Stimulated activated CD4-positive, alpha-beta T cell treated with anti-CD3 and anti-CD28 coated beads, Interleukin-2, amount 100 ng/mL, for 48 hours (primary cell): ENCODE measurements at places on chromosomes 16 and 17.
A peak's percentile ranks its signal among the peaks of the same experiment; 100 is the strongest.

- no peak for DNase-seq
These were observed 3.1 kb upstream of the KRT36 start for GRCh38 chr17:41492771-41493170.

- peak; percentile 73 for DNase-seq
These were observed 7.5 kb downstream of the SLC16A3 start for GRCh38 chr17:82236142-82236971.

DNA sequence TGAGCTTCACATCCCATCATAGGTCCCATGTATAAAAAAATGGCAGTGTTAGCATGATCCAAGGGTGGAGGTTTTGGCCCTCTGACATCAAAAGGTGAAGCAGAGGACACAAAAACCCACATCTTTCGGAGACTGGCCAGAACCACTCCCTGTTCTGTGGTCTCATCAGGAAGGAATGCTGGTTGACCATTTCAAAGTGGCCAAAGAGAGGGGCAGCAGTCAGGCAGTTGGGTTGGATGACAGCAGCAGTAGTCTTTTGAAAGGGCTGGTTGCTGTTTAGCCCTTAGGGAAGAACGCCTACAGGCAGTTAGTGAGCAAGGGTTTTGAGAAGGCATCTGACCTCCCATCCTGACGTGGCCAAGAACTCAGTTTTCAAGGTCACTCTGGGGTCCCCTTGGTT lies 40.5 kb downstream of the LCMT1 start:
- no peak for DNase-seq

GRCh38 chr16:678858-679813 lies 1.1 kb upstream of the STUB1 start:
- DNase-seq: peak; percentile 51

DNA sequence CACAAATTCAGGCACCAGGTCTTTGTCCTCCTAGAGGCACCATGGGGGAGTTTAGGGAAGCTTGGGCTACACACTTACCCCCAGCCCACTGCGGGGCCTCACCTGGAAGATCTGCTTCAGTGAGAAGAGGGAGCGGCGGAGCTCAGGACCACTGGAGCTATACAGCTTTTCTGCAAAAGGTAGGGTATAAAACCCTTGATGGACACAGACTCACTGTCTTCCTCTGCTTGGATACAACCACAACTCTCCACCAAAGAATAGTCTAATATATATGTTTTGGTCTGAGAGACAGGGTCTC lies 9.1 kb downstream of the FHOD1 start:
- no peak for DNase-seq

DNA sequence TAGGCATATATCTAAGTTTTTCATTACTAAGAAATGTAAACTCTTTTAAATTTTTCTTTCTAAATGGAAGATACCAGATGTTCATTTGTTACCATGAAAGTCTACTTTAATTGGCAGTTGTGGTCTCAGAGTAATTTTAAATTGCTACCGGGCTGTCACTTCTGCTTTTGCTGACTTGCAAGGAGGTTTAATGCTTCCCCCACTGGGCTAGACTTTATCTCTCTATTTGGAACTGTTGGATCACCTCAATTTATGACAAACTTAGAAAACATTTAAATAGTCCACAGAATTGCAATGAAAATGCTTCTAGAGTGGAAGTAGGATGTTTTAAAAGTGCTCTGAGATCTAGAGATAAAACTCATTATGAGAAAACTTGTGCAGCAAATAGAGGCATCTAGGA lies 479.8 kb upstream of the GOT2 start:
- no peak for DNase-seq

GRCh38 chr17:17179371-17179827 lies 26.7 kb downstream of the PLD6 start:
- DNase-seq: no peak

GRCh38 chr16:24635900-24636610 lies 93.4 kb upstream of the TNRC6A start:
- DNase-seq: no peak

- no peak for DNase-seq
These were observed 13.8 kb downstream of the SIAH1 start for GRCh38 chr16:48371393-48371780.

GRCh38 chr17:63999680-64000531 lies 1.8 kb downstream of the PRR29 start:
- no peak for DNase-seq

DNA sequence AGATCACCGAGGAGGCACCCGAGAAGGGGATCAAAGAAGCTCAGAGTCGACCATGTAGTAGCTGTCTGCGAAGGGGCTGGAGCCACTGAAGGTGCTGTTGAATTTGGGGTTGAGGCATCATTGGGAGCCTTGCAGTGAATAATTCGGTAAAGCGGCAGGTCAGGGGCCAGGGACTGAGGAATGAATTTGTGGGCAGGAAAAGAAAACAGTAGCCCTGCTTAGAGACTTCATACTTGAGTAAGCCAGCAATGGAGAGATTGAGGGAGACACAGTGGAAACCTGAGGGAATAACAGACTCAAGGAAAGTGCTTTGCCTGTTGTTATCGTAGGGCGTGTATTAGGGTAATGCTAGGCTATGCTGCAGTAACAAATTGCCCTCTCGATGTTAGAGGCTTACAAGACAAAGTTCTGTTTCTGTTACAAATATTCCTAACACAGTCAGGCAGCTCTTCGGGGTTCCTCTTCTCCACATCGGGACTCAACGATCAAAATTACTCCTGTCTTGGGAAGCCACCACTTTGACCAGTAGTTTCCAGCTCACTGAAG lies 13.4 kb upstream of the HERPUD1 start:
- no peak for DNase-seq

DNA sequence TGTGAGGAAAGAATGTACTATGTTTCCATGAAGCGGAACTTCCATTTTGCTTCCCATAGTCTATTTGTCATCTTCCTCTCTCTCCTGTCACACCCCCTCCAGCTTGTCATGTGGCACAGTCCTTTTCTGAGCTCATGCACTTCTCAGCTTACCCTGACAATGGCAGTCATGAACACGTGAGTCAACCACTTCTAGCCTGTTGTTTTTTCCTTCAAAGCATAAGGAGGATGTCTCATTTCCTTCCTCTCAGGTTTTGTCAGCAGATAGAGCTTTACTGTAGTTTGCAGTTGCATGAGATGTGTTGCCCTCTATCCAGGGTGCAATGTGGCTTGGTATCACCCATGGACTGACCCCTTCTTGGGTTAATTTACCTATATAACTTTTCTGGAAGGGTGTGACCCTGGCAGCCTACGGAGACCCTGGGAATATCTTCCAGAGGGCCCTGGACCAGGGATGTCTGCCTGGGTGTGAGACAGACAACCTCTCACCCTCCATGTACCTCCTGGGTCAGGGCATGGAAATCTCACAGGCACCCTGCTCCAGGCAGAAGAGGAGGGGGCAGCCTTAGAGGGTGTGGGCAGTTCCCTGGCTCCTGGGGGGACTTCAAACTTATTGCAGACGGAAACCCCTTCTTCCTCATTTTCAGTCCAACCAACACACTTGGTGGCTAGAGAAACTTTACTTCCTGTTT lies 4.0 kb upstream of the ZNF267 start:
- DNase-seq: peak; percentile 58

DNA sequence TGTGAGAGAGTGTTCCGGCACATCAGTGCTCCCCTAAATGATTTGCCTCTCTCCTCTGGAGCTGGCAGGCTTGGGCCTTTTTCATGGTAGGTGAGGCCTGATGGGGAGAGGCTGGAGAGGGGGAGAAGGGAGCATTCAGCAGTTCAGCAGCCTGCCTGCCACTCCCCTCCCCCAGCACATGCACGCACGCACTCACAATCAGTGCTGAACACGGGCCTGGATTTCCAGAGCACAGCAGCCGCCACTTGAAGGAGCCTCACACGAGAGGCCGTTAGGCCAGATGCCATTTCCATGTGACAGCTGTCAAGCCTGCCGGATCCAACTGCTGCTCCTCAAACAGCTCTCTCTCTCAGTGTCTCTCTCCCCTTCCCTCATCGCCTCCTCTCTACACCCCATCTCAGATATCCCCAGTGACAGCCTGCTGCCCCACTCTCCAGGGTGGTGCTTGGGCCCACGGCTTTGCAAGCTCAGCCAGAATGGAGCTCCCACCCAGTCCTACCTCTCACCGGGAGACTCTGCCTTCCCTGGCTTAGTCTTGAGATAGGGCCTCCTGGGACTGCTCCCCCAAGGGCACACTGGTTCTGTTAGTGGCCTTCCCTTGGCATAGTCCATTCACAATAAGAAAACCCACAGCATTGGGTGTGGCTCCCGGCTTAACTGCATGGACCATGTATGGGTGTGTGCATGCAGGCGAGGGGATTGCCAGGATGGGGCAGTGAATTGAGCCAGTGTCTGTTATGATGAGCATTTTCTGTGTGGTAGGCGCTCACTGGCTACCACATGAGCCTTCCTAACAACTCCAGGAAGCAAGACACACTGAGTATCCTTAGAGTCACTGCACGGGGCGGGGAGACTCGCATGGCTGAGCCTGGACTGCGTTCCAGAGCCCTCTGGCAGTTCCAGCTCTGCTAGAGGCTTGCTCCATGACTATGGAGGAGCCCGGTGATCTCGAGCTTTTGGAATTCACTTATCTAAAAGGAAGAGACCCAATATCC lies 226.2 kb downstream of the CCDC182 start:
- DNase-seq: no peak

DNA sequence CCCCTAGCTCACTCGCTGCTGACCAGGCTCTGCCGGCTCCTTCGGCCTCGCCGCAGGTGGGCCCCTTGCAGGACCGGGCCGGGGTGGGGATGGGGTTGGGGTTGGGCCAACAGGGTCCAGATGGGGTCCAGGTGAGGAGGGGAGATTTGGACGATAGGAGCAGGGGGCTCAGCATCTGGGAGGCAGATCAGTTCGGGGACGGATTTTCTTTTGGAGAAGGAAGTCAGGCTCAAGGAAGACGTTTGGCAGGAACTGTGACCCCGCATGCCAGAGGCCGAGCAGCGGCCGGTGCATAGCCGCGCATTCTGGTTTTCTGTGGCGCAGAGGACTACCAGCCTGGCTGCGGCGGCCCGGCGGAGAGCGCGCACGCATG lies 845 bp upstream of the ALDOA start:
- no peak for DNase-seq

- DNase-seq: no peak
These were observed 6.1 kb upstream of the NLRC5 start for GRCh38 chr16:56983211-56983751.

DNA sequence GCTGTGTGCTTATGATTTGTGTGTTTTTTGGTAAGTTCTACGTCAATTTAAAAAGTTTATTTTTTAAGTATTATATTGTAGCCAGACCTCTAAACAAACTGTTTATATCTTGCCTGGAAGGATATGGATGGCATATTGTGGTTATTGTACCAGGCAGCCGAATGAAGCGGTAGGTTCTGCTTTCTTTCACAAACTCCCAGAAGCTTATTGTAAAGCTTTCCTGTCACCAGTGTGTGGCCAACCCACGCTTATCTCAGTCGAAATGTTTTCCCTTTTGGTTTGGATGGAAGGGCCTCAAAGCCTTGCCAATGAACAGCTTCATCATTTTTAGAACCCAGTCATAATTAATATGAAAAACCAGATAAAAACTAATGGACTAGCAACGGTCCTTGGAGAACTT lies 53.1 kb downstream of the CYB5B start:
- no peak for DNase-seq

GRCh38 chr17:45677770-45678169 lies 106.3 kb upstream of the CRHR1 start:
- DNase-seq: no peak

DNA sequence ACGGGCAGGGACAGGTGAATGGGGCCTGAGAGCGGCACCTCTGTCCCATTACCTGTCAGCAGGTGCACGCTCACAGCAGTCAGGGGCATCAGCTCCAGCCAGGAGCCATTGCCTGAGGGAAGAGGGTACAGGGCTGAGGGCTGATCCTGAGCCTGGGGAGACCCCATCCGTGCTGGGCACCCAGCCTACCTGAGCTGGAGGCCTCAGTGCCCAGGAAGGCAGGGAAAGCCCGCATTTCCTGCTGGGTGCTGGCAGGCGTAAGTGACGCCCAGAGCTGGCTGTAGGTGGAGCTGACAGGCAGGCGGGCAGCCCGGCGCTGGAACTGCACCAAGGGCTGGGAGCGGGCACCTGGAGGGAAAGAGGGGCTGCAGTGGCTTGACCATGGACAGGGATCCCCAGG lies 7.4 kb downstream of the FAM171A2 start:
- no peak for DNase-seq

DNA sequence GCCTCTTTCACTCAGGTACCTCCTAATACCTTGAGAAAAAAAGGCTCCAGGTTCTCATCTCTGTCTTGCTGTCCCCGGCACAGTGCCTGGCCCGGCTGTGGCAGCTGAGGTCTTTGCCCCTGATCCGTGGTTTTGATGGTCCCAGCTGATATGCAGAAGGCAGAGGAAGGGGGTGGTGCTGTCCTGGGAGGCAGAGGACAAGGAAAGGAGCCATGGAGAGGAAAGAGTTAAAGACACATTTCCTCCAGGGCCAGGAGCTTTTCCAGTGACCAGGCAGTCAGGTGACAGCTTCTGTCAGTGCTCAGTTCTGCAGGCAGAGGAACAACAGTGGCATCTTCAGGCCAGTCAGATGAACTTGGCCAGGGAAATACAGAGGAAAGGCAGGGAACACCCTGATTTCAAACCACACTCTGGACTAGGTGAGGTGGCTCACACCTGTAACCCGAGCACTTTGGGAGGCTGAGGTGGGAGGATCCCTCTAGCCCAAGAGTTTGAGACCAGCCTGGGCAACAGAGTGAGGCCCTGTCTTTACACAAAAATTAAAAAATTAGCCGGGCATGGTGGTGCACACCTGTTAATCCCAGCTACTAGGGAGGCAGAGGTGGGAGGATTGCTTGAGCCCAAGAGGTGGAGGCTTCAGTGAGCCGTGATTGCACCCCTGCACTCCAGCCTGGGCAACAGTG lies 3.3 kb upstream of the COG1 start:
- no peak for DNase-seq

DNA sequence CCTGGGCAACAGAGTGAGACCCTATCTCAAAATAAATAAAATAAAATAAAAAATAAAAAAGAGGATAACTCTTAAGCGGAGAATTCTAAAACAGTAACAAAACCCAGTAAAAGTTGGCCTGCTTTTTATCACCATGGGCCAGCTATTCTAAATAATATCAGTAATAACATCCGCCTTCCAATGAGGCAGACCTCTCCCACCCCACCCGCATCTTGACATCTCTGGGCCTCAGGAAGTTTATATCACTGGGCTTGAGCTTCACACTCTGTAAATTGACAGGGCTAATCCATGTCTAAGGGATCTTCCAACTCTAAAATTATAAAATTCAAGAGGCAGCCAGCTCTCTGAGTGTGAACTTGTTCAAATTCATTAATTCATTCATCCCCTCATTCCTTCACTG lies 82.9 kb upstream of the MTMR4 start:
- no peak for DNase-seq

DNA sequence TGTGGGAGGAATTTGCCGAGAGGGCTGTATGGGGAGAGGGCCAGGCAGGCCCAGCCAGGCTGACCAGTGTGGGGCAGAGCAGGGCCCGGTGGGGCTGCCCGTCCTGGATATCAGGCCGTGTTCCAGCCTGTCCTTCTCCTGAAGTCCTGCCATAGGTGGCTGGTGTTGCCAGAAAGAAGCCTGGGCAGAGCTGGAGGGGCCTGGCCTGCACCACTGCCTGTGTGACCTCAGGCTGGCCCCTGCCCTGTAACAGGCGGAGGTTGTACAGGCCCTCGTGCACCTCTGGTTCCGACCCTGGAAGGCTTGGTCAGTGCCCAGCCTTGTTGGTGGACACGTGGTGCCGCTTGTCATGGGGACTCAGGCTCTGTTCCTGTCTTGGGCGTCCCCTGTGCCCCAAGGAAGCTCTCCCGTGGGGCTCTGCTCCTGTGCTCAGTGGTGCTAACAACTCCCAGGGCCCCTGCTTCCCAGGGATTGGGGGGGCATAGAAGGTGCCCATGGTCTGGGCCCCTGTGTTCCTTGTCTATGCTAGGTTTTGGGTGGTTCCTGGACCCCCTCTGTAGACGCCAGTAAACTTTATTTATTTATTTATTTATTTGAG lies 33.3 kb downstream of the ADCY7 start:
- no peak for DNase-seq
